ENCODE measurements at places on chromosomes 4 and X.

- no peak for DNase-seq
These were observed 34.7 kb downstream of the SORCS2 start for GRCh38 chr4:7227008-7227407.

GRCh38 chr4:2266181-2266580, 4.3 kb upstream of the MXD4 start:
- DNase-seq: peak; percentile 85

GRCh38 chr4:183633476-183634400, 25.2 kb downstream of the RWDD4 start:
- DNase-seq: peak; percentile 41

DNA sequence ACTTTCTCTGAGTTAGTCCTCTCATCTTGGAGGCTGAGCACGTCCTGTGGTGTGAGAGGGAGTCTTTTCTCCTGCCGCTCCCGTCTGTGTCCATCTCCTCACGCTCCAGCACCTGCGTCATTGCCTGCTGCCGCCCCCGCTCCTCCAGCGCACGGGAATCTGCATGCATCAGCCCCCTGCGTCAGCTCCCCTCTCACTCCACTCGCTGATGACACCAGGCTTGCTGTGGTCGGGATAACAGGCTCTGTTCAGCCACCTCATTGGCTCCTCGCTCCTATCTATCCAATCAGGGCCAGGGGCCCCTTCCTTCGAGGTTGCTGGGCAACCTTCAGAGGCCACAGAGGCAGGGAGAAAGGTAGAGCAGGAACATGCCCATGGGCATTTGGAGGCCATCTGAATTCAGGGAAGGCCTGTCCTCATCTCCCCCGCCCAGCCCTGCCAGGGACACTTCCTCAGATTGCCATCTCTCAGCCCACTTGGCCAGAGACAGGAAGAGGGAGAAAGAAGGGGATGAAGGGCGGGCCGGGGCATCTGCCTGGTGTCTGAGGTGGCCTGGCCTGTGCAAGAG, 9.3 kb downstream of the ZNF185 start:
- DNase-seq: peak; percentile 47

DNA sequence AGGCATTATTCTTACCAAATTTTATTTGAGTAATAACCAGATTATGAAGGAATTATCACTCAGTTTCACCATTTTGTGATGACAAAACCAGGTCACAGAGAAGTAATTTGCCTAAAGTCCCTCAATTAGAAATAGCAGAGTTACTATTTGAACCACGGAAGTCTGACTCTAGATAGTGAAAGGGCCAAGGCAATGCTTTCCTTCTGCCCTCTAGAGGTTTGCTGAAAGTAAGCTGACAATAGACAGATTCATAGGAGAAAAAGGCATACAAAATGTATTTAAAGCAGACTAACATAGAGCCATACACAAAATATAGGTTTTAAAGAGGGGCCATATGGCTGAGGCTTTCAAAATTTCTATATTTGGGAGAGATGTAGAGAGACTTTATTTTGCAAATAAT, 43.1 kb downstream of the CXXC4 start:
- peak; percentile 20 for DNase-seq

- no peak for DNase-seq
These were observed 38.9 kb downstream of the PRIMPOL start for GRCh38 chr4:184688447-184688846.

- DNase-seq: no peak
These were observed 114.7 kb downstream of the TRAPPC11 start for GRCh38 chr4:183773790-183774189.

DNA sequence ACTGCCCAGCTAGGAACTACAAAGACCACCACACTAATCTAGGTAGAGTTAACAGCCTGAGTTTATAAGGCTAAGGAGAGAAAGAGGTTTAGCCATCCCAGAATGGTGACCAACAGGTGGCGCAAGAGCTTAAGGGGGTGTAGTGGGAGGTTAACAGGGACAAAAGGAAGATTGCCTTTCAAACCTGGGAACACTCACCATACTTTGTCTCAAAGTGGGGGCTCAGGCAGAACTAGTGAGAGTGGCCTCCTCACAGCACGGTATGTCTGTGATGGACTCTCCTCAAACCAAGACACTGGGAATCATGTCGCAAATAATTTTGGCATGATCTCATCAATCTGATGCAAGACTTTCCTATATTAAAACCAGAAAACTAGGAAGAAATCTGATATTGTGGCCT, 23.4 kb downstream of the CCNI start:
- DNase-seq: no peak

- DNase-seq: no peak
These were observed 473.7 kb downstream of the GBA3 start for GRCh38 chr4:23166407-23166806.

GRCh38 chrX:153582896-153583295, 16.0 kb downstream of the CCNQ start:
- no peak for DNase-seq

GRCh38 chr4:153618833-153619232, 65.2 kb upstream of the TLR2 start:
- DNase-seq: no peak

- DNase-seq: no peak
These were observed 214.6 kb upstream of the MAB21L2 start for GRCh38 chr4:150367326-150367725.

- no peak for DNase-seq
These were observed 68.5 kb upstream of the HMX1 start for GRCh38 chr4:8939840-8940742.

GRCh38 chr4:111274486-111274885, 651.6 kb upstream of the PITX2 start:
- DNase-seq: no peak

- peak; percentile 26 for DNase-seq
These were observed 126.6 kb downstream of the PPP4R3C start for GRCh38 chrX:27336466-27337091.

GRCh38 chrX:129654652-129655546, at the start of gene APLN:
APLN (minus strand) TSS chrX:129654956; CDS start chrX:129654630, 326 bp downstream.
- DNase-seq: peak; percentile 50

GRCh38 chrX:6990552-6991193, 156.8 kb upstream of the STS start:
- no peak for DNase-seq

DNA sequence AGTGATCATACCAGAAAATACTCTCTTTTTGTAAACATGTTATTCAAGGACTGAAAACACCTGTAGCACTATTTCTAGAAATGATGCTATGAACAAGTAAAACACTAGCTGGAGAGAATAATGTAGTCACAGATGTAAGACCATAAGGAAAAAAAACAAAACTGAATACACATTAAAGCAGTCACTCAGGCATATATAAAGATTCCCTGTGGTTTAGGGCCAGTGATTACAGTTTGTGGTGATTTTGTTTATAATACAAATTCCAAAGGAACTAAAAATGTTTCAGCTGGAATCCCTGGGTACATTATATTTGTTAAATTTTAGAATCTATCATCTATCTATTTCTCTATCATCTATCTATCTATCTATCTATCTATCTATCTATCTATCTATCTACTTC, 777.8 kb upstream of the FRG1 start:
- no peak for DNase-seq

- no peak for DNase-seq
These were observed 181.5 kb downstream of the SHROOM3 start for GRCh38 chr4:76616526-76616925.

DNA sequence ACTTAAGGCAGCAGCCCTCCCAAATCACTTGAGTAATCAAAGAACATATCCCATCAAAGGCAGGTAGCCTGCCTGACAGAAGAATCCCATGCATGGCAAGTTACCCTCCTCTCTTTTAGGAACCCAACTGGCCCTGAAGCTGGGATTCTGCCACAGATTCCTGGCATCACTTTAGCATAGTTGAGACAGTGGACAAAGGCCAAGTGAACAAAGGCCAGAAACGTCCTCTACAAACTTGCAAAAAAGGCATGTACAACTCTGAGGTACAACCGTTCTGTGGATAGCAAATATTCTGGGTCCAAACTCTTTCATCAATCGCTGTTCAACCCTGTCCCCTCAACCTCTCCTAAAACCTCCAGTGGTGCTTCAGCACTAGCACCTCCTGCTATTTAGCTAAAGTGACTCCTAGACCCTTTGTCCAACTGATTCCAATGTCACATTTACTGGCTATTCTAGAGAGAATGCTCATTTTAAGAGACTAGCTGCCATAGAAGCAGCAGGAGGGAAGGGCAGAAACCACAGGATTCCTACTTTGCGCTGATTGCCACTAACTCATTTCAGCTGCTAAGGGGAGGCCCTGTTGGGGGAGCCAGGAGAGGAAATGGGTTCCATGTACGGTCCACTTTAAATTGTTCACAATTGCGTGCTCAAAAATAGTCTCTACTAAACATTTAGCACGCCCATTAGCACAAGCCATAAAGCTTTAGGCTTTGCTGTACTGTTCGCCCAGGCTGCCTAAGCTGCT, 105.9 kb downstream of the SHROOM4 start:
- DNase-seq: no peak

- DNase-seq: no peak
These were observed 65.2 kb upstream of the TLR3 start for GRCh38 chr4:186003746-186004145.

- DNase-seq: peak; percentile 74
These were observed 293.1 kb downstream of the CAMK2D start for GRCh38 chr4:113468165-113469022.

DNA sequence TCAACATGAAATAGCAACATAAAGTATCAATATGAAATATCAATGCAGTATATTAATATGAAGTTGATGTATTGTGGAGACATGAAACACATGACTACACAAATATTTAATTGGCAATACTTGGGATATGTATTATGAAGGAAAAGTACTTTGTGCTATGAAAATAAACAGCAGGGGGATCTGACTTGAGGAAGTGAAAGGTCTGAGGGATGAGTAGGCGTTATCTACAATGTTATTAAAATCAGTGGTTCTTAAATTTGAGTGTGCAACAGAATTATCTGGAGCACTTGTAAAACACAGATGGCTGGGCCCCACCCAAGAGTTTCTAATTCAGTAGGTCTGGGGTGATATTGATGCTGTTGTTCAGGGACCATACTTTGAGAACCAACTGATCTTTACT, 27.4 kb upstream of the ARX start:
- DNase-seq: no peak

GRCh38 chr4:48033825-48034413, 17.3 kb downstream of the NIPAL1 start:
- no peak for DNase-seq

- DNase-seq: no peak
These were observed 43.8 kb upstream of the SETD7 start for GRCh38 chr4:139599594-139600374.

DNA sequence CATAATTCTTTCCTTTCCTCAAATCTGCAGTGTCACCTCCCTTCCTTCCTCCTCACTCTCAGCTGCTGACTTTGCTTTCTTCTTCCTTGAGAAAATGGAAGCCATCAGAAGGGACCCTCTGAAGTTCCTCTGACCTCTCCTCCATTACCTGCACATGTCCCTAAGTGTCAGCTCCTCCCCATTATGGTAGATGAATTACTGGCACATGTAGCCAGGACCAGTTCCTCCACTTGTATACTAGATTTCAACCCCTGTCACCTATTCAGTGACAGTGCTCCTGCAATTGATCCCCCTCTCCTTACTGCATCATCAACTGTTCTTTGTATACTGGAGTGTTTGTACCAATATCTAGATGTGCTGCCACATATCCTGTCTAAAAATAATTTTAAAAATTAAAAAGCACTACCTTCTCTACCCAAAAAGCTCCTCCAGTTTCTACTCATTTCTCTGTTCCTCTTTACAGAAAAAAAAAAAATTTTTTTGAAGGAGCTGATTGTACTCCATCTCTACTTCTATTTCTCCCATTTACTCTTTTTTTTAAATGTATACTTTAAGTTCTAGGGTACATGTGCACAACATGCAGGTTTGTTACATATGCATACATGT, 78.6 kb downstream of the CLCN5 start:
- DNase-seq: no peak

- no peak for DNase-seq
These were observed 149.8 kb downstream of the SPCS3 start for GRCh38 chr4:176469546-176469945.
